ENCODE measurements at places on chromosomes 2 and 18.
A peak's percentile ranks its signal among the peaks of the same experiment; 100 is the strongest.

- DNase-seq: peak; percentile 40
Observed at GRCh38 chr18:22311301-22311700, 106.4 kb downstream of the CTAGE1 start.

GRCh38 chr2:210337159-210337558 lies 22.2 kb upstream of the MYL1 start:
- no peak for DNase-seq

GRCh38 chr2:100236166-100236565 lies 86.1 kb downstream of the LONRF2 start:
- DNase-seq: no peak

GRCh38 chr2:55518841-55519165 lies 715 bp upstream of the CFAP36 start:
- DNase-seq: no peak

GRCh38 chr2:238776003-238776760 lies 71.7 kb upstream of the TWIST2 start:
- DNase-seq: no peak

- peak; percentile 89 for DNase-seq
Observed at GRCh38 chr2:133718688-133719201, 150.5 kb upstream of the NCKAP5 start.

DNA sequence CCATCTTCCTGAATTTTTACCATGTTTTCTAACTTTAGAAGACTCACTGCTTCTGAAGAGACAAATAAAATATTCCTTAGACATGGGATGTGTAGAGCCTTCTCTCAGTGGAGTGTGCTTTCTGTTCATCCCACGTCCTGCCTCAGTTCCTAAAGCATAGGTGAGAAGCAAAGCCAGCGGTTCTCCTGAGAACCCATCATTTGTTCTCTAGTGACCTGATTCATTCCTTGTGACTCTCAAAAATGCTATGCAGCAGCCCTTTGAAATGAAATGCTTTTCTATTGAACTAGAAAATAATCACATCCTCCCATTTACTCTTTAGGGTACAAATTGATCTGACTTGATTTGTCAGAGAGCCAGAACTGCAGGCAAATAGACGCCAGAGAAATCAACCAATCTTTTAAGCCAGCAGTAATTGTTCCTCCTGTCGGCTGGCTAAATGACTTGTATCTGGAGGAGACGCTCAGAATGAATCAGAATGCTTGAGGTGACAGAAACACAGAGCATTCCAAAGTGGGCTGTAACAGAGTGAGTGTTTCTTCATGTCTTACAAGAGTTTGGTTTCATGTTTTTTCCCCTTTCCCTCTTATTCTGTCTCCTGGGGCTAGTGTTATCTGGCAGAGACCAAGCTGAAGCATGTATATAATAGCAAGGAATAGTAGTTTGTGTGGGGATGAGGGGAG lies 81.3 kb upstream of the TMEM178A start:
- DNase-seq: peak; percentile 58

DNA sequence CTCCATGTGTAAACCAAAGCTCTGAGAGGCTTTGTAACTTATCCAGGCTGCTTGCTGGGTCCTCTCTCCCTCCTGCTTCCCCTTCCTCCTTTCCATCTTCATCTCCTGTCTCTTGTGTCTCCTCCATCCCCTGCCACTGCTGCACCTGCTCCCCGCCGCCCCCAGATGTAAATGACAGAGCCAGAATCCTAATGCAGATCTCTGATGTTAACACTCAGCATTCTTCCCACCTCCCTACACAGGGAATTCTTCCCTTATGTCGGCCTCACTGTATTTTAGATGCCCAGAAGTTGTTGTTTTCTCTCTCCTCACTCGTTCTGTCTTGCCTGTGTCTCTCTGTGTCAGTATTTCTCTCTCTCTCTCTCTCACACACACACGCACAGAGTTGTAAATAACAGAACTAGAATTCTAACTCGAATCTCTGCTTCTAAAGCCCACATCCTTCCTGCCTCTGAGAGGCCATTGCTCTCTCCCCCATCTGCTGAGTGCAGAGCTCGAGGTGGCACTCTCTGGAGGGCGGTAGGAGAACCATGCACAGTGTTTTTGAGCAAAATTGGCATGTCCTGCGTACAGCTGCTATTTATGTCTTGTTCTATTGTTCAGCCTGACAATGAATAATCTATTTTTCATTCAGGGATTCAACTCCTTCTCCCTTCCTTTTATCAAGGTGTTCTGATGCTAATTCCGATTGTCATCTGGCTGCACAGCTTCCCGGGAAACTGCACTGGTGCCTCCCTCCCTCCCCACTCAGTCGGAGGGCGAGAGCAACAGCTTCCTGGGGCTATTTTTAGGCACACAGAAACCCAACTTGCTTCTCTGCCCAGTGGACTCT lies 219.9 kb downstream of the SH3RF3 start:
- no peak for DNase-seq

All from brain microvascular endothelial cell (primary cell).